ENCODE measurements at places on chromosomes 2 and 18.

DNA sequence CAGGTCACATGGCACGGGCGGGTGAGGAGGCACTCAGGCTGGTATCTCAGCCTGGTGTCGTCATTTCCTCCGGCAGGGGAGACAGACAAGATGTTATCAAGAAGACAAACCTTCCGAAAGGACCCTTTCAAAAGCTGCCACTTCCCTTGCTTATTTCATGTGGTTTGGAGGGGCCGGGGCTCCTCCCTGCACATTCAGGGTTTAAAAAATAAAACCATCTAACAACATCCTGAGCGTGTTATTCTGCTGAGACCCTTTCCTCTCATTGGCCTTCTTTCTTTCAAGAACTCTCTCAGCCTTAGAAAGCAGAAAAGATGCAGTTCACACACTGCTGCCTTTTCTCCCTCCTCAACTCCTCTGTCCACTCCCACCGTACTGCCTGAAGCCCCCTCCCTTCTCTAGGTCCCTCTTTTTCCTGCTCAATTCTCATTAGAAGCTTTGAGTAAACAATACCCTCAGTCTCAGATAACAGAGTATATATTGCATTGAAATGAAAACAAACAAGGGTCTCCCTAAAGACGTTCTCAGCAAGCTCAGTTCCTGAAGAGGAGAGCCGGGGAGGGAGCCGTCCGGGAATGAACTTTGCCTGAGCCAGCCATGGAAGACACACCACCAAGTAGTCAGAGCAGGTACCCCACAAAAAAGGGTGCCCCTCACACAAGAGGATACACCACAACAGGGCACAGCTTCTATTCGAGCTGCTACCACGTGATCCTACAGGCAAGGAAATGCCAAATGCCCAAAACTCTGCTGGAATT is 9.7 kb downstream of the SMAD7 start:
- DNase-seq: no peak

DNA sequence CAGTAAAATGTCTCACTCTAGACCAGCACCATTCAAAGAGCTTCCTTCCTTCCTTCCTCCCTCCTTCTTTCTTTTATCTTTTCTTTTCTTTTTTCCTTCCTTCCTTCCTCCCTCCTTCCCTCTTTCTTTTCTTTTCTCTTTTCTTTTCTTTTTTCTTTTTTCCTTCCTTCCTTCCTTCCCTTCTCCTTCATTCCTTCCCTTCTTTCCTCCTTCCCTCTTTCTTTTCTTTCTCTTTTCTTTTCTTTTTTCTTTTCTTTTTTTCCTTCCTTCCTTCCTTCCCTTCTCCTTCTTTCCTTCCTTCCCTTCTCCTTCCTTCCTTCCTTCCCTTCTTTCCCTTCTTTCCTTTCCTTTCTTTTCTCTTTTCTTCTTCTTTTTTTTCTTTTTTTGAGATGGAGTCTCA is 985.1 kb downstream of the DSC3 start:
- DNase-seq: no peak

DNA sequence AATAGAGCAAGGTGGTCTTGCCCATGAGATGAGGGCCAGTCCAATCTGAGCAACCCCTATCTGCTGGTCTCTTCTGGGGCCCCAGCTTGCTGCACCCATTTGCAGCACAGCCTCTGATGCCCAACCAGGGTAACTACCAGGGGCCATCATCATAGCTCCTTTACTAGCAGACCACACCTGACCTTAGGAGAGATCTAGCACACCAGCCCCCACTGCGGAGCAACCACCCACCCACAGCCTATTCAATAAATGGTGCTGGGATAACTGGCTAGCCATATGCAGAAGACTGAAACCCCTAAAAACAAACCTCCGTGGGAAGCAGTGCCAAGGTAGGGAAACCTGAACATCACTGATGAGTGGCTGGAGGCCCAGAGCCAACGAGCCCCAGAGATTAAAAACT is 196.1 kb upstream of the RBBP8 start:
- no peak for DNase-seq

- DNase-seq: no peak
Measured at GRCh38 chr2:223169830-223170605, 118.0 kb downstream of the KCNE4 start.

- DNase-seq: no peak
Measured at GRCh38 chr18:78720456-78721237, 259.0 kb upstream of the SALL3 start.

DNA sequence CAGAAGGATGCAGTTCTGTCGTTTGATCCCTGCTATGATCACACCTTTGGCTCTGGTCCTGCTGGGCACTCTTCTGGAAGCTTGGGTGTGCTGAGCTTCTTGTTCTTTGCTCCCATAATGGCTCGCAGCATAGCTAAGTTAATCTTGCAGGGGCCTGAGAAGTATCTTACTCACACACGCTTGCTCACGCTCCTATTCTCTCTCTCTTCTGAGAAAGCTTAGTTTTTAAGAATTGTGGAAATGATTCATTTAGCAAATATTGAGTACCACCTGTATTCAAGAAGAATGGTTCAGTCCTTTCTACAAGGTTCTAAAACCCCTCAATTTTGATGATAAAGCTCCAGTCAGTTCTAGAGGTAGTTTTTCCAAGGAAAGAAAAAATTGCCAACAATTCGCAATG is 40.6 kb downstream of the XRCC5 start:
- no peak for DNase-seq

- DNase-seq: no peak
Measured at GRCh38 chr2:236765478-236765877, 195.9 kb downstream of the ACKR3 start.

Data from left renal pelvis (tissue), 4 donors.